ENCODE measurements at places on chromosomes 3 and 15. TPM values are rescaled to one million over a fixed set of nuclear protein-coding genes. Genes with fewer than 3 reads are reported as not detected.

Gene OIP5
- 4.1 TPM for total RNA-seq

Gene MAPK6
- 60.6 TPM for total RNA-seq

Gene XCR1
- total RNA-seq, result not detected

Gene CRABP1
- not detected for total RNA-seq

Gene GABRA5
- 8.3 TPM for total RNA-seq

Gene GP5
- under 0.01 TPM for total RNA-seq

Gene PLSCR2
- total RNA-seq, result not detected
